ENCODE measurements at places on chromosomes 5 and 9.

DNA sequence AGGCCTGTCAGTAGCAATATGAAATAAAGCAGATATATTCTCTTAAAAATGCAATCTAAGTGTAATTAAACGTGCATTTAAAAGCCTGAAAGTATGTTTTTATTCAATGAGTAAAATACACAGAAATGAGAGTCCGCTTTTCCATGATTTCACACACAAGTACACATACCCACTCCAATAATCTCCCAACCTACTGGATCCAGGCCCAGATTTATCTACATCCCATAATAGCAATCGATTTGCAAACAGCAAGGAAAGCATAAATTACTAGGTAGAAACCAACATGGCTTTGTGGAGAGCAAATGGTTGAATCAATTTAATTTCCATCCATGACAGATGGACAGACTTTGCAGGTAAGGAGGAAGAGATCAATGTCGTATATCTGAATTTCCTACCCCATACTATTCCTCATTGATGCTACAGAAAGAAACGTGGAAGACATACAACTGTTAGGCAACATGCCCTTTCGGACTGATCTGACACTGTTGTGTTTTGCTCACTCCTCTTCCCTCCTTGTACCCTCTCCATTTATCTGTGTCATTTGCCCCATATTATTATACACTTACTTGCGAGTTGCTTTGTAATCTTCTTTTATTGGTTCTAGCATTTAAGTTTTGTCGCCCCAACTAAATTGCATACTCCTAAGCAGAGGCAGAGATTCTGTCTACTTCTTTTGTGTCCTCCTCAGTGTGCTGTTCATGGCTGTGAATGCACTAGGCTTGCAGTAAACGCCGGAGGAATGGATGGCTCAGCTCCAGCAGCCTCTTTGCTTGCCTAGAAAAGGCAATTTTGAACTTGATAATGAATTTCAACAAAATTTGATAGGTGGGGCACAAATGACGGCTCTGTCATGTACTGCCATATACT lies 133.6 kb downstream of the NFIB start:
- ATAC-seq = no peak

DNA sequence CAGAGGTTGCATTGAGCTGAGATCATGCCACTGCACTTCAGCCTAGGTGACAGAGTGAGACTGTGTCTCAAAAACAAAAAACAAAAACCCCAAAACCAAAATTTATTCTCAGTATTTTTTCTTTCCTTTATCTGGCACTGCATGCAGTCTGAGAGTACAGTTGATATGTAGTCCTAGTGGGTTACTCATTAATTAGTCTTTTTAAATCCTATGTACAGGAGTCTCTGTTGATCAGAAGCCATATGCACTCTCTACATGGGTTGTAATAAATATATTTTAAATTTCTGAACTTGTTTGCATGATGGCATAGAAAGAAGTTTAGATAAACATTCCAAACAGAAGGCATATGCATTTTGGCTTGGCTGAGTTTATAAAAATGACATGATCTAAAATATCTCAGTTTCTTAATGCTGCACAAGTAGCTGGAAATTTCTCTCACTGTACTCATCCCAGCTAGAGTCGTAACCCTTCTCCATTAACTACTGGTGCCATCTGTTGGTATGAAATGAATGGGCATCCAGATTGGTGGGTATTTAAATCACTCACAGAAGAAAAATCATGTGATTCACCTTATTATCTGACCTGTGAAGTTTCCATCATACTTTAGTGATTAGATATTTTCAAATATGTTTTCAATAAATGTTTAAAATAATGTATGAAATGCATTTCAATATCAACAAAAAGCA lies 284.8 kb downstream of the CTNND2 start:
- ATAC-seq = no peak

DNA sequence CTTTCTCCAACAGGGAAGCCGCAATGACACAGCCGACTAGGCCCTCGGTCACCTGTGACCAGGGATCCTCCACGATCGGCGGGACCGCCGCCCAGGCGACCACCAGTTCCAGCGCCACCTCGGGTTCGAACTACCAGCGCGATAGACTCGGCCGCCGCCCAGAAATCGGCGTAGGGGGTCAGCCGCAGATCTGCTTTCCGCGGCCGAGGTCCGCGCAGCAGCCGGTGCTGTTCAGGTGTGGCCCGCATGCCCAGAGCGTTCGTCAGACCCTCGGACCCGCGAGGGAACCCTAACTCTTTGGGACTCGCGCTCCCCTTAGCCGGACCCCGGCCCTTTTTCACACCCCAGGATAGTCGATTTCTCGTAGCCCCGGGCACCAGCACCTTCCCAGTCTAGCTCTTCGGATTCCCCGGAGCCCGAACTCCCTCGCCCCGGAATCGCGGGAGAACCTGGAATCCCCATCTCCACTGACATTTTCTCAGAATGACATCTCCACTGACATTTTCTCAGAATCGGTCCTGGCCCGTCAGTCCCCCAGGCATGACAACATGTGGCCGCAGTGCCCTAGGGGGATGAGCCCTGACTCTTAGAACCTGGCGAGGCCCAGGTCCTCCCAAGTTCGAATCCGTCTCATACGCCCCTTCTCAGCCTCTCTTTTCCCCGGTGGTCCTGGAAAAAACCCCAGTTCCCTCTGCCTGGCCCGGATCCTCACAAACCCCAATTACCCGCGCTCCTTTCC lies 428 bp downstream of the C5orf52 start:
- no peak for ATAC-seq

DNA sequence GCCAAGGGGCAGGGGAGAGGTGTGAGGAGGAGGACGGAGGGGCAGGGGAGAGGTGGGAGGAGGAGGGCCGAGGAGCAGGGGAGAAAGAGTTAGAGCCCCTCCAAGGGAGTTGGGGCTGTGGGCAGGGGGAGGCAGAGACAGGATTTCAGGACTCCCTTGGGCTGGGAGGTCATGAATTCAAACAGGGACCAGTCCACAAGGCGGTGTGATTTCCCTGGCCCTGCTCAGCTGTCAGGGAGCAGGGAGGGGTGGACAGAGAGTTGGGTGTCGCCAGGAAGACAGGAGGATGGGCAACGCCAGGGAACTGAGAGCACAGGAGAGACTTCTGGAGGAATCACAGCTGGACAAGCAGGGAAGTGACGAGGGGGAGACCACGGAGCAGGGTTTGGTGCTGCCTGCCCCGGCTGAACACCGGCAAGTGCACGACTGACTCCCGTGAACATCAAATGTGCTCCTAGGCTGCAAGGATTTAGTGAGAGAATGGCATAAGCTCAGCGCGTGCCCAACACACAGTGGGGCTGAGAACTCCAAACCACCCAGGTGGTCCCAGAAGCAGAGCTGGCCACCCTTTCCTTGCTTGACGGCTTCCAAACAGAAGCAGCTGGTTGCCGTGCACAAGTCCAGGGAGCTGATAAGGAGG lies 17.8 kb upstream of the OLFM1 start:
- no peak for ATAC-seq

- ATAC-seq = peak; percentile 23
Observed at GRCh38 chr5:139690064-139690802, 42.1 kb downstream of the CXXC5 start.

- ATAC-seq = no peak
Observed at GRCh38 chr5:180179442-180180420, 29.3 kb downstream of the RASGEF1C start.

GRCh38 chr5:132873119-132873929 lies at the start of gene LEAP2:
TSS of gene LEAP2 (plus strand) at chr5:132873668. CDS start at chr5:132873695, 27 bp downstream.
- ATAC-seq = no peak

- ATAC-seq = no peak
Observed at GRCh38 chr9:130986356-130986965, 22.5 kb upstream of the LAMC3 start.

GRCh38 chr5:168818558-168818957 lies 239.4 kb upstream of the PANK3 start:
- no peak for ATAC-seq

- ATAC-seq = no peak
Observed at GRCh38 chr5:169997798-169998197, 17.5 kb upstream of the INSYN2B start.

GRCh38 chr9:134333874-134334581 lies 7.8 kb downstream of the RXRA start:
- ATAC-seq = no peak

- no peak for ATAC-seq
Observed at GRCh38 chr5:33530183-33531036, 89.6 kb downstream of the TARS1 start.

- no peak for ATAC-seq
Observed at GRCh38 chr5:142545650-142546322, 140.1 kb downstream of the FGF1 start.

DNA sequence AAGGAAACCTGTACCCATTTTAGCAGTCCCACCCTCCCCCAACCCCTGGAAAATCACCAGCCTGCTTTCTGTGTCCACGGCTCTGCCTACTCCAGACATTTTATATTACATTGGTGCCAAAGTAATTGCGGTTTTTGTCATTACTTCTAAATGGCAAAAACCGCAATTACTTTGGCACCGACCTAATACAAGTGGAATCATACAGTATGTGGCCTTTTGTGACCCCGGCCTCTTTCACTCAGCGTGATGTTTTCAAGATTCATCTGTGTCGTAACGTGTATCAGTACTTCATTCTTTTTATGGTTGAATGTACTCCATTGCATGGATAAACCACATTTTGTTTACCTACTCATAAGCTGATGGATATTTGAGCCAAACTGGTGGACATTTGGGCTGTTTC lies 9.7 kb upstream of the ORM1 start:
- no peak for ATAC-seq

DNA sequence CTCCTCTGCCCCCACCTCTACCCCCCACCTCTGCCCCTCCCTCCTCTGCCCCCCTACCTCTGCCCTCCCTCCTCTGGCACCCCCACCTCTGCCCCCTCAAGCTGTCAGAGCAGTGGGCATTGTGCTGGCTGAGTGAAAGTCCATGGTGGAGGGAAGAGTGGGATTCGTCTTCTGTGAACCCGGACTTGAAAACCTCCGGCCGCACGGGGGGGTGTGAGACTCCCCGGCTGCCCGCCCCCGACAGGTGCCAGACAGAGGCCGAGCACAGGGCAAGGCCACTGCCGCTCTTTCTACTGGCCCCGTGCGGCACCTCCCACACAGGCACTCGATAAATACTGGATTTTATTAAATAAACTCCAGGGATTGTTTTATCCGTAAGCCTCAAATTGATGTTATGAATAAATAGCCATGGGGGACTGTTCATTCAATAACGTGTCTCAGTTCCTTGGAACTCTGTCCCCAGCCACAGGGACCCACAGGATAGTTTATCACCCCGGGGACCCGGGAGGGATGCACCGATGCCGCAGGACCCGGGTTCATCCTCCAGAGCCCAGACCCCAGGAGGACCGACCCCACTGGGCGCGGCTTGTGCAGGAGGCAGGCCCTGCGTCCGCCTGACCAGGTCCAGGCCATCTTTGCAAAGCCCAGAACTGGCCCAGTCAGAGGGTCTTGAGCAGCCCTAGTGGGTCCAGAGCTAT lies 2.6 kb upstream of the QRFP start:
- no peak for ATAC-seq

- ATAC-seq = no peak
Observed at GRCh38 chr5:177985430-177986040, 10.5 kb downstream of the PROP1 start.

DNA sequence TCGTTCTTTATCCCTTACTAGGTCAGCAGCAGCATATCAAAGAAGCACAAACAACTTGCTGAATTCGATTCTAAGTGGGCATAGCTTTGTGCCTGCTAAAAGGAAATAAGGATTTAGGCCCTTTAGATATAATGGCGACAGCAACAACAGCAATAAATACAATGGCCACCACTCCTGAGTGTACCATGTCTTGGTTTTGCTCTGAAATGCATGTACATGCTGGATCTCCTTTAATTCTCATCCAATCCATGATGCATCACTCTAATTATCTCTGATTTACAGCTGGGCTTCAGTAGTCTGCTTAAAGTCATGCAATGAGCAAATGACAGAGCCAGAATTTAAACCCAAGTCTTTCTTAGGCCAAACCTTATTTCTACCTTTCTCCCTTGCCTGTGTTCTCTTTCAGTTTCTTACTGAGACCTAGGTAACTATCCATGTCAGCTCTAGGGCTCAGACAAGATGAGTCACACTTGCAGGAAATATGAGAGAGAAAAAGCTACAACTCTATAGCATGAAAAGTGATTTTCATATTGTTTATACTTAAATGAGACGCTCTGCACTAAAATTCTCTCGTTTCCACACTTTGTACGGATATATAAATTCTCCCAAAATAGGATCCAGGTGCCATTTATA lies 111.8 kb downstream of the HMHB1 start:
- peak; percentile 59 for ATAC-seq

- no peak for ATAC-seq
Observed at GRCh38 chr5:41788941-41789368, 81.3 kb downstream of the OXCT1 start.

- no peak for ATAC-seq
Observed at GRCh38 chr9:95937131-95937530, 61.6 kb downstream of the ERCC6L2 start.

DNA sequence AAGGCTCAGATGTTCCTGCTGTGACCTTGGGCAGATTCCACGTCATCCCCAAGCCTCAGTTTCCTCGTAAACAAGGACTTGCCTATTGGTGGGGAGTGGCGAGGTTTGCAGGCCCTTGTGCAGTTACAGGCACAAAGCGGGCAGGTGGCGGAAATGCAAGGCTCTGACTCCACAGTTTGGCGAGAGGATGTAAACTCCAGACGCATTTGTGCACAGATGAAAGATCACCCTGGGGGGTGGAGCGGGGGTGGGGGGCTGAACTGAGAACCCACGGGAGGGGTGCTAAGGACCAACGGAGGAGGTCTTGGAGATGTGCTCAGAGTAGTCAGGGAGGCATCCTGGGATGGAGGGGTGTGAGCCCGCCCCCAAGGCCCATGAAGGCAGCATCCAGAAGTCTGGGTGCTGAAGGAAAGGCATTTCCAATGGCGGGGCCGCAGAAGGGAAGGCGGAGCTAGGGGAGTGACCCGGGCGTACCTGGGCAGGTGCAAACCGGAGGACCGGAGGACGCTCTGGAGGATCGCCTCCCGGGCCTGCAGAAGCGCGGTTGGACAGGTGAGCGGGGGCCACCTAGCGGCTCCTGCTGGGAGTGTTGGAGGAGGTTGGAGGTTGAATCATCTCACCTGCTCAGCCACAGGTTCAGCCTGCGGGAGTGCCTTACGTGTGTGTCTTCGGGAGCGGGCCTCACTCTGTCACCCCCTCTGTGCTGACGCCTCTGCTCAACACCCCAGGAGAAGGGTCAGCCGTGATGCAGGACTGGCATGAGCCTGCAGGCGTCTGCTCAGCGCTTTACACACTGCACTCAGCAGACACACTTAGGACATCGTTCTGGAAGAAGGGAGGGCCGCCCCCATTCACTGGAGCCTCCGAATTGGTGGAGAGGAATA lies 1.9 kb upstream of the FIBCD1 start:
- peak; percentile 89 for ATAC-seq

- ATAC-seq = no peak
Observed at GRCh38 chr9:90394871-90395270, 247.8 kb downstream of the DIRAS2 start.

All from activated T-helper 17 cell treated with anti-CD3 and anti-CD28 coated beads, Interleukin-2, amount 50 U/mL, for 72 hours (primary cell).